Myocyte (in vitro differentiated cells): ENCODE measurements at places on chromosomes 11 and 22. TPM values are rescaled to one million over a fixed set of nuclear protein-coding genes. Genes with fewer than 3 reads are reported as not detected.
A peak's percentile ranks its signal among the peaks of the same experiment; 100 is the strongest.

GRCh38 chr11:74479732-74480123 lies 12.4 kb upstream of the KCNE3 start:
- DNase-seq: no peak

- no peak for DNase-seq
Observed at GRCh38 chr22:24413736-24414385, 13.5 kb upstream of the ADORA2A start.

- no peak for DNase-seq
Observed at GRCh38 chr11:12386745-12387144, 9.4 kb downstream of the PARVA start.

Gene ALDH3B2
- total RNA-seq: not detected in 2 replicates

- peak; percentile 38 for DNase-seq
Observed at GRCh38 chr11:114079511-114080065, 20.1 kb downstream of the ZBTB16 start.

DNA sequence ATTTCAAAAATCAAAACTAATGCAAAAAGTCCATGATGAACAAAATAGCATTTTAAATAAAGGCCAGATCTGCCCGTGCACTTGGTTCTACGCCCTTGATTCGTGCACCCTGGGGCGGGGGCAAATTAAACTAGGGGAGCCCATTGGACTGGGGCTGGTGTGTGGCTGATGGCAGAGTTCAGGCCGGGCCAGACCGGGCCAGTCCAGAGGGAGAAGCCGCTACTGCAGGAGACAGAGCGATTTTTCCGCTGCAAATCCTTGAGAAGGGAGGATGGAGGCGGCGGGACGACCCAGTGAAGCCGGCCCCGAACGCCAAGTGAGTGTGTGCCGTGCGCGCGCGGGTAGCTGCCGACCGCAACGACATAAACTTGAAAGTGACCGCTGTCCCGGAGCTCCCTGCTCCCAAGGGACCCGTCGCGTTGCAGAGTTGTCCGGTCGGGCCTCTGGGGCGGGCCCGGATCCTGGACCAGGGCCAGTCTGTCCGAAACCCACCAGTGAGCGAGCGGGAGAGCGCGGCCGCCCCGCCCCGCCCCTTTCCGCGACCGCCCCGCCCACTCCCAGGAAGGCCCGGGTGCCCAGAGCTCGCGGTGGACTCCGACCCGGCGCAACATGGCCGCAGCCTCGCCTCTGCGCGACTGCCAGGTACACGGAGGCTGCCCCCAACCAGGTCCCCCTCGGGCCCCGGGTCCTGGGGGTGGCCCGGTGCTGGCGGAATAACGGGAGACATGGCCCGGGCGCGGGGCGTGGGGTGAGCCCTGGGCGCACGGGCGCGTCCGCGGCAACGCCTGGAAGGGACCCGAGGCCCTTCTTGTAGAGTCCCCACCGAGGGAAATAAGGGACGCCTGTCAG lies at the start of gene TTC38:
Gene TTC38, plus strand, starts transcription at position 578 of the 849 bp plus-strand sequence. Its CDS starts 32 bp downstream, at position 610.
- peak; percentile 95 for DNase-seq
